LHCN-M2 (cell line): ENCODE measurements at places on chromosomes 1 and 21. TPM values are rescaled to one million over a fixed set of nuclear protein-coding genes. Genes with fewer than 3 reads are reported as not detected.
A peak's percentile ranks its signal among the peaks of the same experiment; 100 is the strongest.

TDRD5 gene
- not detected in 2 replicates for total RNA-seq

- DNase-seq = peak; percentile 32
These were observed 5.2 kb downstream of the GPR25 start for GRCh38 chr1:200877839-200878551.

DNA sequence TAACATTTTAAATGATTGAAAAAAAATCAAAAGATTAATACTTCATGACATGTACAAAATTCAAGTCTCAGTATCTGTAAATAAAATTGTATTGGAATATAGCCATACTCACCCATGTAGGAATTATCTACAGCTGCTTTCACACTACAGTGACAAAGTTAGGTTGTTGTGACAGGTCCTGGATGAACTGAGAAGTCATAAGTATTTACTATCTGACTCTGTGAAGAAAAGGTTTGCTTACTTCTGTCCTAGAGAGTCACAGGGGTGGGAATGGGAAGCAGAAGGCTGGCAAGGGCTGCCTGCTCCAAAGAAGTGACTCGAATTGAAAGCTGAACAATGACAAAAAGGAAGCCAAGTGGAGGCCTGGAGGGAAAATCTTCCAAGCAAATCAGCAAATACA lies 155.2 kb downstream of the SLC30A10 start:
- DNase-seq = no peak

DNA sequence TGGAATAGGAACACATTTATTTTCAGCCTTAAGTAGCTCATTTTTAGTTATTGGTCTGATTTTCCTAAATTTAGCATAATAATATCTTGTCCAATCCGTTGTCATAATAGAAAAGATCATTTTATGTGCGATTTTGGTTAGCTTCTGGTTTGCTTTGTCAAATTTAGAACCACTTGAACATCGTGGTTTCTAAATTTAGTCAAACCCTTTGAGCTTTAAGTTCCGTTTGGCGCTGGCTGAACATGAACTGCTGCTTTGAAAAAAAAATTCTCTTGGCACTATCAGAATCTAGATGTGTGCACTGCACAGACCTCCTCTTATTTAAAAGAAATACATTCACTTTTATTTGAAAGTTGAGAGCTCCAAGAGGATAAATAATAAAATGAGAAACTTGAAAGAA lies 370.6 kb downstream of the PTPRC start:
- DNase-seq = no peak

- DNase-seq = peak; percentile 95
These were observed 66.7 kb downstream of the KCNJ6 start for GRCh38 chr21:37849506-37850102.
